ENCODE measurements at places on chromosomes 5 and 9.

DNA sequence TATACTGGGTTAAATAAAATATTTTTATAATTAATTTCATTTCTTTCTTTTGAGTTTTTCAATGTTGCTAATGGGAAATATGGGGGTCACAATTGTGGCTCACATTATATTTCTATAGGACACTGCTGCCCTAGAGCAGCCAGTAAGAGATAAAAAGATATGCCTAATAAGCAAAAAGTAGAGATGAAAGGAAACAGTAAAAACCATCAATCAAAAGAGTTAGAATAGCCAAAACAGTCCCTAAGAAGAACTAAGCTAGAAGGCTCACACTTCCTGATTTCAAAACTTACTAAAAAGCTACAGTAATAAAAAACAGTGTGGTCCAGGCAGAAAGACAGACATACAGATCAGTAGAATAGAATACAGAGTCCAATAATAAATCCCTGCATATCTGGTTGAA is 104.4 kb downstream of the FANCC start:
- DNase-seq, result no peak

- no peak for DNase-seq
Measured at GRCh38 chr9:125894566-125894965, 147.4 kb downstream of the PBX3 start.

DNA sequence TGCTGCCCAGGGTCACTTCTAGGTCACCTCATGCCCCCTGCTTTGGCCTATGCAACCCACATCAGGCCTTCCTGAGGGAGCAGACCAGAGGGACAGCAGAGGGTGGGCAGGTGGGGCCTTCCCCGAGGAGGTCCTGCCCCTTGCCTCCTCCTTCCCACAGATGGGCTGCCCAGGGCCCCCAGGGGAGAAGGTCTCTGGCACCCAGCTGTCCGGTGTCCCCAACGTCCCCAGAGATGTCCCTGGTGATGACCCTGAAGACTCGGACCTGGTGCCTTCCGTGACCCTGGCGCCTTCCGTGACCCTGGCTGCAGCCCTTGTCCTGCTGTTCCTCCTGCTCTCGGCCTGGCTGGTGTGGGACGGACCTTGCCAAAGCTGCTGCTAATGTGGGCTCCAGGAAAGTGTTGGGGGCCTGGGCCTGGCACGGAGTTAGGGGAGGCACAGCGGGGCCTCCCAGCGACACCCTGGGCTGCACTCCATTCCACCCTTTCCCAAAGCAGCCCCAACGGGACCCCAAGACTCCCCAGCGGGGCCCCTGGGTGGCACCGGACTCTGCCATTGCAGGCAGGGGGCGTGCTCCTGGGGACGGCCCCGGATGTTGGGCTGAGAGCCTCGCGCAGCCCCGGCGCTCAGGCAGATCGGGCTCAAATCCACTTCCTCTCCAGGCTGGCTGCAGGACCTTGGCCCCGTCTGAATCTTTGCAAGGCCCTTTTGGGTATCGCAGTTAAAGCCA is 6.8 kb upstream of the SLC2A6 start:
- DNase-seq, result no peak

- DNase-seq, result no peak
Measured at GRCh38 chr5:119681734-119682133, 52.4 kb downstream of the FAM170A start.

DNA sequence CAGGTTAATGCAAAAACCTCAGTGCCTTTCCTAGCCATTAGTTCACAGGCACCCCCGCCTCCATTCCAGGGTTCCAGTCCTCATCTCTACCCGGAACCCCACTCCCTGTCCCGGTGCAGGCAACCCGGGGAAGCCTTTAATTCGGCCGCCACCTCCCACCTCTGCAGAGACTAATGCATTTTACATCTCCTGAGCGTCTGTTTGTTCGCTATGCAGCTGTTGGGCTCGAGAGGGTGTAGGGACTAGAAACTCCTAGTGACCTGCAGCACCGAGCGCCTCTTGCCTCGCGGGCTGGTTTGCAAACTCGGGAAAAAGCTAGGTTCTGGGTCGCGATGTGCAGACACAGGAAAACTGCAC is 3.6 kb downstream of the GDNF start:
- DNase-seq, result no peak

Measured in iPS DF 6.9 (cell line).